ENCODE measurements at places on chromosomes 16 and 17.

- no peak for DNase-seq
Measured at GRCh38 chr17:35519906-35520442, 17.5 kb downstream of the SLFN12L start.

- no peak for DNase-seq
Measured at GRCh38 chr16:29306943-29307597, 99.4 kb downstream of the NPIPB11 start.

GRCh38 chr17:10843811-10844210 is 5.9 kb upstream of the PIRT start:
- DNase-seq: no peak

DNA sequence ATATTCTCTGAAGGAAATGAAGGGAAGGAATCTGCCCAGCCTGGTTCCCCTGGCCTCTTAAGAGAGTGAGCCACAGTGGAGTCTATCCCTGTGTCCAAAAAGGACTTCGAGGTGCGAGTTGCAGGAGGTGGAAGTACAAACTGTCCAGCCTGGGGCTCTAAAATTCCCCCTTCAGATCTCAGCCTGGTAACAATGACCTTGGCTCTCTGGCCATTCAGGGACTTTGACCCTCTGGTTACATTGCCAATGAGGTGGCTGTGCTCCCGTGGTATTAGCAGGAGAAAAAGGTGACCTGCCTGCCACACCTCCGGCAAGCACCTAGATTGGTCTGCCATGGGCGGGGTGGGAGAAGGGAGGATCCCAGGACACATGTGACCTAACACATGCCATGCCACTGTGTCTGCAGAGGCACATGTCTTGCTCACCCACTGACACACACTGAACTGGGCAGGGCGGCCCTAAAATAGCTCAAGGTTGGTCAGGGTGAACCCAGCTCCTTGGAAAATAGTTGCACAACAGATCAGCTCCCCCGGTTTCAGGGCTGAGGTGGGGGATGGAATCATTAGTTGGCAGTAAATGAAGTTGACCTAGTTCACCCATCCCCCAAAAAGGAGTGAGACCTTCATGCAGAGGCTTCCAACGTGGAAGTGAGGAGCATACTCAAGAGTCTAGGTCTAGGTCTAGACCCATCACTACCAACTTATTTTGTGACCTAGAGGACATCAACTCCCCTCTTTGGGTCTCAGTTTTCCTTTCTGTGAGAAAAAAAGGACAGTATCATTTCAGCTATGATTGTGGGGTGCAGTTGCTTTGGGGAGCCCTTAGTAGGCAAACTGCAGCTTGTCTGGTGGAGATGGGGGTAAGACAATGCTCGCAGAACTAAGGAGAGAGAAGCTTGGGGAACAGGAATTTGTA is 2.2 kb downstream of the NR1D1 start:
- DNase-seq: no peak

- peak; percentile 1 for DNase-seq
Measured at GRCh38 chr17:10875430-10875851, 37.6 kb upstream of the PIRT start.

GRCh38 chr16:2190659-2191445 is 5.6 kb downstream of the CASKIN1 start:
- DNase-seq: no peak

DNA sequence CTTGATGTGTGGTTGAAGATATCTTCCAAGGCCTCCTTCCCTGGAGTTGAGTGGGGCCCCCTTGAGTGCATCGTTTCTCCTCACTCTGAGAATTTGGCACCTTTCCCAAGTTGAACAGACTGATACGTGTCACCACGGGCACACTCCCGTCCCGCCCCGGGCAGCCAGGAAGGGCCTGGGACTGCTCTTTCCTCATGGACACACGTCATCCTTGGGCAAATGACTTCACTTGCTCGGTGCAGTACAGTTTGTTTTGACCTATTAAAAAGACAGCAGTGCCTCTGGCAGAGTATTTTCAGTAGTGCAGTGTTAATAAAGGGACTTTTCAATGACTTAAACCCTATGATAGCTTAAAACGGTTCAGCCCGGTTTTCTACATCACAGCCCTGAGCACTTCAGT is 59.9 kb downstream of the SEC14L1 start:
- no peak for DNase-seq

DNA sequence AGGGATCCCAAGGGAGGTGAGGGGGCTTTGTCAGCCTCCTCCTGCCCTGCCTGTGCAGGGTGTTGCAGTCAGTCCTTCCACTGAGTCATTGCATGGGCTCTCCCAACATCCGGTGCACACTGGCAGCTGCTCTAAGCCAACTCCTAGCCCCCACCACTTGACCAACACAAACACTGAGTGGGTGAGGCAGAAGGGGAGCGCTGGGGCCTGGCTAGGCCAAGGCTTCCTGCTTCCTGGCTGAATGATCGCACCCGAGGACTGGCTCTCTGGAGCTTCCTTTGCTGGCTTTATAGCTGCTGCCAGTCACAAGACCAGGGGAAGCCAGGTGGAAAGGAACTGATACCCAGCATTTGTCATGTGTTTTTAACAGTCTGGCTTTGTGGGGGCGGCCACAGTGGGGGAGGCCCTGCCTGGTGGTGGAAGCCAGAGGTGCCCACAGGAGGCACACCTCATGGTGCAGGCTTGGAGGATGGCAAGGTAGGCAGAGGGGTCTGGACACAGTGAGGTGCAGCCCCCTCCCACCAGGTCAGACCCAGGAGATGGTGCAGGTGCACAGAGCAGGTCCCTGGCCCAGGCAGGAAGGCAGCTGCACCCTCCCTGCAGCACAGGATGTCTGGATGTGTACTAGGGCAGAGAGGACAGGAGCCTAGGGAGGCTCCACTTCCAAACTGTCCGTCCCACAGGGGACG is 6.8 kb downstream of the MPG start:
- DNase-seq: no peak

DNA sequence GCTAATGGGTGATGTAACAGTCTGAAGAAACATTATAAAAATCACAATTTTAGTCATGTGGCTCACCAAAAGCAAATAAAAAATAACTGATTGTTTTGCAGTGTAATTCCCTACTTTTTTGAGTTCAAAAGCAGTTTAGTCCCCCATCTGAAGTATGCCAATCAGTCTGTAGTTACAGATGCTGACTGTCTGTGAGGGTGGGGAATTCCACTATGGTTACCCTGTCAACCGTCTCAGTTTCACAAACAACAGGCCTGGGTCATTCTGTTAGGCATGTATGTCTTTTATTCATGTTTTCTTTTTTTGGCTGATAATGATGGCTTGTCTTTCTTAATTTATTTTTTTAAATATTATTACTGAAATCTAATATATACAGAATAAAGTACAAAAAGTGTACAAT is 69.3 kb downstream of the STXBP4 start:
- no peak for DNase-seq

- no peak for DNase-seq
Measured at GRCh38 chr16:56919099-56919800, 12.7 kb upstream of the HERPUD1 start.

- no peak for DNase-seq
Measured at GRCh38 chr17:4032738-4033137, 68.5 kb upstream of the ATP2A3 start.

DNA sequence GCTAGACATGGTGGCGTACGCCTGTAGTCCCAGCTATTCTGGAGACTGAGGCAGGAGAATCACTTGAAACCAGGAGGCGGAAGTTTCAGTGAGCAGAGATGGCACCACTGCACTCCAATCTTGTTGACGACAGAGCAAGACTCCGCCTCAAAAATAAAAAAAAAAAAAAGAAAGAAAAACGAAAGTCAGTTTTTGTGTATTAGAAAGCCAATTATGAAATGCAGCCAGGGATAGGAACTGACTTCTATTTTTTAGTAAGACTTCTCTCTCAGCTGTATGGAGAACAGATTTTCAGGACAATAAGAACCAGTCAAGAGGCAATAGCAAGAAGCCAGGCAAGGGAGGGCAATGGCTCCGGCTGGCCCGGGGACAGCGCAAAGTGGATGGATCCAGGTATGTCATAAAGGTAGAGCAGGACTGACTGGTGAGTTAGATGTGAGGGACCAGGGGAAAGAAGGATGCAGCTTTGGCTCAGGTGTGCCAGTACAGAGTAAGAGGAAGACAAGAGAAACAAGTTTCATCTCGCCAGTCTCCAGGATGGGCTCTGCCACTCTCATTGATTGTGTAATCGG is 12.5 kb upstream of the CCL1 start:
- no peak for DNase-seq

GRCh38 chr17:66978514-66979061 is 14.1 kb downstream of the CACNG4 start:
- DNase-seq: no peak

- DNase-seq: no peak
Measured at GRCh38 chr17:49515196-49515770, 20.2 kb downstream of the NGFR start.

DNA sequence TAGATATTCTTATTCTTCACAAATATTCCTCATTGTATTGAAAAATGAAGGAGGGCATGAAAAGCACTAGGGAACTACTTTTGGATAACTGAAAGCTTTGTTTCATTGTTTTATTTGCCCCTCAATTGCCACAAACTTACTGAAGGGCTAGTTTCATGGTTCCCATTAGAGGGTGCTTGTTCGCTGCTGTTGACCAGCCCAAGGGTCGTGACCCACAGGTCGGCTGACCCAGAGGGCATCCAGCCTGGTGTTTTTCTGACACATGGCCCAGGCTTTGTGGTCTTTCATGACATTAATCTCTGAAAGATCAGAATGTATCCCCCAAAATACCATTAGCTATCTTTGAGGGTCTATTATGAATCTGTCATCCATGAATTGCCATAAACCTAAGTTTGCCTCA is 30.0 kb downstream of the DGKE start:
- DNase-seq: no peak

- DNase-seq: peak; percentile 64
Measured at GRCh38 chr17:48037036-48037837, at the start of gene COPZ2. COPZ2 (minus strand) TSS chr17:48037797; CDS start chr17:48037777, 20 bp downstream.

- DNase-seq: no peak
Measured at GRCh38 chr16:24346734-24347133, 90.6 kb downstream of the CACNG3 start.

- no peak for DNase-seq
Measured at GRCh38 chr17:75341784-75342486, 52.7 kb upstream of the SLC25A19 start.

- peak; percentile 41 for DNase-seq
Measured at GRCh38 chr17:41689497-41690299, 1.0 kb downstream of the EIF1 start.

GRCh38 chr17:78992542-78993212 is 13.0 kb upstream of the LGALS3BP start:
- DNase-seq: no peak
